AG04449 (cell line): ENCODE measurements at places on chromosomes 3 and 15.
A peak's percentile ranks its signal among the peaks of the same experiment; 100 is the strongest.

DNA sequence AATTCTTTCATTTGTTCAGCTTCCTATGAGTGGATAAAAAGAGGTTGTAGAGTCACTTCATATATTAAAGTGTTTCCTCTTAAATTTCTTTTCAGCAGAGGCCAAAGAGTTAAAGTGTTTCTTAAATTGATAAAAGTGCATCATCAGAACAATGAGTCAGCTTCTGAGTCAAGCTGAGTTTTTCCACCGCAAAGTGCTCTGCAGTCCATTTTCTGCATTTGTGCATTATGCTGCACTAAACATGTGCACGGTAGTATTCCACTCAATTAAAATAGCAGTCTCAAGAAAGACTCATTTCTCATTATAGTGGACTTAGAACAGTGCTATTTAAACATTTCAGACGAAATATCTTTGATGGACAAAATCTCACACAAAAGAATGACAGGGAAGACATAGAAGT, 152.0 kb downstream of the ZBBX start:
- no peak for DNase-seq

DNA sequence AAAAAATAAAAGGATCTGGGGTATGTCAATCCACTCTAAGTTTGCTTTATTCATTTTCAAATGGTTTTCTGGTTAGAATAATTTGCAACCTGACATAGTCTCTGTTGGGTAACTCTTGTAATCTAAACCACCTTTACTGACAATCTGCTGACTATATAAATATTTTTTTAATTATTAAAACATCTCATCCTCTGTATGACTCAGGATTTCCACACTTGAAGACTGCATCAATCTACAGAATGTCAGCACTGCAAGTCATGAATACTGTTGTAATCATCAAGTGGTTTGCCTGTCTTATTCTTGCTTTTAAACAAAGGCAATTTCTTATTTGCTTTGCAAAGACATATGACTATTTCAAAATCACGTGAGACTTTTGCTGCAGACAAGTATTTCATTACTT, 42.1 kb downstream of the VGLL3 start:
- DNase-seq: no peak

GRCh38 chr15:65409036-65409631, 13.6 kb downstream of the IGDCC4 start:
- DNase-seq: peak; percentile 89

DNA sequence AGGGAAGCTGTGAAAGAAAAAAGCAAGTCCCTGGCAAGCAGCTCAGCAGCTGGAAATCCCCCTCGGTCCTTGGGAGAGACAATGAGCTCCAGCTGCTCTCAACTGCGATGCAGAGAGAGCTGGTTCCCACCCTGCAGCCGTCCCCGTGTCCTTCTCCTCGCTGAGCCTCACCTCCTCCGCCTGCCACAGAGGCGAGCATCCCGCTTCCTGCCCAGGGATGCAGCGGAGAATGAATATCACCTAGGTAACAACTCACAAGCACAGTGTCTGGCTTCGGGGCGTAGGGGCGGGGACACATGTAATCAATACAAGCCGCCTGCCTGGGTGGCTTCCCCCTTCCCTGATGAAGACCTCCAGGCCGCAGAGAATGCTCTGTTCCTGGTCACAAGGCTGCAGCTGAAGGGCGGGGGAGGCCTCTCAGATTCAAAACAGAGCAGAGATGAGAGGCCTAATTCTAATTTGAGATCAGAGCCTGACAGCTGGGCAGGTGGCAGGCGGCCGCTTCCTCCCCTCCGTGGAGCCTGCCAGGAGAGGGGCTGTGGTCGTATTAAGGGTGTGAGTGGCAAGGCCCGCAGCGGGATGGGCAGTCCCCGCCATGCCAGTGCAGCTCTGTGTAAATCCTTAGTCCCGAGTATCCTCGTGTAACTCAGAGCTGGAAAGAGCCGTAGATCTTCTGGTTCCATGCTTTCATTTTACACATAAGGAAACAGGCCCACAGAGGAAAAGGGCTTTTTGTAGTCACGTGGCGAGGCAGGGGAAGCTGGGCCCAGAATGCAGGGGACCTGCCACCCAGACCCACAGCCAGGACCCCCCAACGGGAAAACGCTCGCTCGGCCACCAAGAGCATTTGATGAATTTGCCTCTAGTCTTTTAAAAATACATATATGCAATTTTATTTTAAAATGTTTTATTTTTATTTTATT, 24.3 kb downstream of the ZDHHC19 start:
- DNase-seq: no peak

- DNase-seq: no peak
Measured at GRCh38 chr3:15198686-15199085, 7.4 kb upstream of the CAPN7 start.

GRCh38 chr15:66862940-66863335, 160.9 kb downstream of the SMAD6 start:
- DNase-seq: peak; percentile 38

DNA sequence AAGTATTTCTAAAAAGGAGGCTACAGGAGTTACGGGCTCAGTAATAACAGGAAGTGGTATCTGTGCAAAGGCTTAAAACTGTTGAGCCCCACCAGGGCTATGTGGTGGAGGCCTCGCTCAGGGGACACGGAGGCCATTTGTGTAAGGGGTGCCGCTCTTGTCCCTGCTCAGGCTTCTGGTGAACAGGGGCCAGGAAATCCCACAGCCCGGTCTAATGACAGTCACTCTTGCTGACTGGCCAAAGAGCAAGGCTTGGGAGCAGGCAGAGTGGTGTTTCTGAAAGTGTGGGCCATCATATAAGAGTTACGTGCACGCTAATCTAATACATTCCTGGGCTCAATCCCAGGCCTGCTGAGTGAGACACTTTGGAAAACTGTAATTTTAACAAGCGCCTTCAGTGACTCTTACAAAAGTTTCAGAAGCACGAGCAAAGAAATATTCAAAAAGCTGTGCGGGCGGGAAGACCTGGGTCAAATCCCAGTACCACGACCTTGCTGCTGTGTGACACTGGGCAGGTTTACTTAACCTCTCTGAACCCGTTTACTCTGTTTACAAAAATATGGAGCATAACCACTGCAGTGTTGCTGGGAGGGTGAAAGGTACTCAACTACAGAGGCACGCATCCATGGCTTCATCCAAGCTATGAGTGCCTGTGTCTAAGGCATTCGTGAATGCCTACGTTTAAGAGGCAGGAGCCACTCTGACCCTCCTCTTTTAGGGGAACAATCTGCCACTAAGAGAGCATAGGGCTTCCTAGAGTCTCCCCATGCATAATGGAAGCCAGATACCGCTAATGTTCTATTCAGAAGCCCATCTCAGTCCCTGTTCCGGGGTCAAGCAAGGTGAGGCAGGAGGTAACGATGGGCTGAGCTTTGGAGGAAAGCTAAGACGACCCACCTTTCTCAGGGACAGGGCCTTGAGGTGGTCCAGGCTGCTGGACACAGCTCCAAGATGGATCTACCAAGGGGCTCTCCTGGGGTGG, 2.0 kb downstream of the ATP10A start:
- no peak for DNase-seq

DNA sequence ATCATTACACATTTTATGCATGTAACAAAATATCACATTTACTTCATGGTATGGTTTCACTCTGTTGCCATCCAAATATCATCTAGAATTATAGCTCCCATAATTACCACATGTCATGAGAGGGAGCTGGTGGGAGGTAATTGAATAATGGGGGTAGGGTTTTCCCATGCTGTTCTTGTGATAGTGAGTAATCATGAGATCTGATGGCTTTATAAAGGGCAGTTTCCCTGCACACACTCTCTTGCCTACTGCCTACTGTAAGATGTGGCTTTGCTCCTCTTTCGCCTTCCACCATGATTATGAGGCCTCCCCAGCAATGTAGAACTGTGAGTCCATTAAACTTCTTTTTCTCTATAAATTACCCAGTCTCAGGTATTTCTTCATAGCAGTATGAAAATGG, 123.4 kb downstream of the SATB1 start:
- DNase-seq: no peak

GRCh38 chr15:89349206-89349558, 14.6 kb upstream of the POLG start:
- DNase-seq: no peak

DNA sequence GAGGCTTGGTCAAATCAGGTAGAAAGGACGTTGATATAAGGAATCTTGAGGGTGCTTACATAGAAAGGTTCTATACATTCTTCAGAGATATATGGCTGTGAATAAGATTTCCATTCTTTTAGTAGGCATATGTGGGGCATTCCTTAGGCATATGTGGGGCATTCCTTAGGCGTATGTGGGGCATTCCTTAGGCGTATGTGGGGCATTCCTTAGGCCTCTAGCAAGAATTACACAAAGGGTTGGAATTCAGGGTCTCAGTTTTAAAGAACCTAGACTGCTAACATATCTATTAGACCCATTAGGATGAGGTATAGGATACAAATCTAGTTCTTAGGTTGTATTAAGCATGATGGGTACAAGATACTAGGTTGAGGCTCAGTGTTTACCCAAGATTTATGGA, 607.8 kb downstream of the SI start:
- DNase-seq: no peak

DNA sequence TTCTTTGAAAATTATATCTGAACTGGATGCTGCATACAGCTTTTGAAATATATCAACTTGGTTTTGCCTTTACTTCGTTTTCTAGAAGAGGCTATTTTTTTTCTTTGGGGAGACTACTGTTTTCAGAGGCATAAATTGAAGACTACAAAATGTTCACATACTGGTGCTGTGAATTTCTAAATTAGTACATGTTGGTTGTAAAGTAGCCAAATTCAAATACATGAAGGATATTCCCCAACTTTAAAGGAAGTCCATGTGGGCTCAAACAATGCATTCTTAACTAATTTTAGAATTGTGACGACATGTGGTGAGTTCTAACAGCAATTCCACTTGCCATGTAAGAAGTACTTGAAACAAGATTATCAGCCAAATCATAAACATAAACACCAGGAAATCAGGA, 295.7 kb downstream of the TUSC7 start:
- DNase-seq: no peak

- no peak for DNase-seq
Measured at GRCh38 chr3:59442046-59442445, 392.2 kb upstream of the CFAP20DC start.

DNA sequence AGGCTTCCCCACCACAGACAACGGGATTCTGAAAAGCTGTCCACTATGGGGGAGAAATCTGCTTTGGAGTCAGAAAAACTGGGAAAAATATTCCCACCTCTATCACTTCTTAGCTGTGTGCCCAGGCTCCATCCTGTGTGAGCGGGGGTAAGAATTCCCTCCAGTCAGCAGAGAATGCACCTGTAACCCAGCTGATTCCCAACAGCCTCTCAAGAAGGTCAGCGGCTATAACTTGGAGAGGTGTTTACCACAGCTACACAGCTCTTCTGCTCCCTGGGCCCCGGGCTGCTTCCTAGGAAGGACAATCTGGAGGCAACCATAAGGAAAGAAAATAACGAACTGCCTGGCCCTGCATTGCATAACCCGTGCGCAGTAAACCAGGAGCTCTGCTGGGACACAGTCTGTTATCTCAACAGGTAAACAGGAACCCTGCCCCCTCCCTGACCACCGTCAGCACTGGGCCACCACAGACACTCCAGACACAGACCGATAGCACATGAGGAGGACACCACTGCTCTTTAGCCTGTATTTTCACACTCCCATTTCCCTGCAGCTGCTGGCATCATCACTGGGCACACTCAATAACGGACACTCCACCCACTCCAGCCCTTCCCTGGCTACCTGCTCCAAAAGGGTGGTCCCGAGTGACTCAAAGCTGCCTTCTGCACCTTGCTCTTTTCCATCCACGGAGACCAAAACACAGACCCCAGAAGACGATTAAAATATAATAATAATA, 2.1 kb downstream of the RAB43 start:
- no peak for DNase-seq

DNA sequence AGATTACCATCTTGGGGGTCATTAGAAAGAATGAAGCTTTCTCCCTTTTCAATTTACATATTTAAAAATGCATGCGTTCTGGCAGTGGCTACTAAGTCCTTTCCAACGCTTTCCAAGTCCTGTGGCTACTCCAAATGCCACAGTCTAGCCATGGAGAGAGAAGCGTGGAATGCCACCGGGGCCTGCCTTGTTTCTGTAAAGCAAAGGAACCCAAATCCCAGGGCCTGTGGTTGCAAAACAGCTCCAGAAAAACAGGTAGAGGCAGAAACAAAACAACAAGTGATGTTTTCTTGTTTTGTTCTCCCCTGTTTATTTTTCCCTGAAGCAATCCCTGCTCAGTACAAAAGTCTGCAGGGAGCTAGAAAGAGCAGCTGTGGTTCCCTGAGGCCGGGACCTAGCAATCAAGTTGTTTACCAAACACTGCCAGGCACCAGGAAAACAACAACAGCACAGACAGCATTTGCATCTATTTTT, 85.5 kb downstream of the FOXP1 start:
- DNase-seq: no peak

- DNase-seq: no peak
Measured at GRCh38 chr3:186264608-186265400, 97.2 kb downstream of the DGKG start.

DNA sequence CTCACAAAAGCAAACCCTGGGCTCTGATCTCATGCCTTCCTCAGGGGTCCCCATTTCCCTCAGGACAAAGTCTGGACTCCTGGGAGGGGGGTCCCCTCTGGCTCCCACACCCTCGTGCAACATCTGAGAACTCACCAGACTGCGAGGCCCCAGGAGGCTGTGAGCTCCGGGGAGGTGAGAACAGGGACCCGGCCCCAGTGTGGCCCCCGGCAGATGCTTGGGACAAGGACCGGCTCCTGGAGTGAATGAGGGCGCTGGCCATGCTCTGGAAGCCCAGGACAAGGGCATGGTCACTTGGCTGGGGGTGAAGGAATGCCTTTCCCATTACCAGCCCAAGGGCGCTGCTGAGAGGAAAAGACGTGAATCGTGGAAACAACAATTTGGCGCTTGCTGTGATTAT, 48.0 kb downstream of the LINGO1 start:
- no peak for DNase-seq

DNA sequence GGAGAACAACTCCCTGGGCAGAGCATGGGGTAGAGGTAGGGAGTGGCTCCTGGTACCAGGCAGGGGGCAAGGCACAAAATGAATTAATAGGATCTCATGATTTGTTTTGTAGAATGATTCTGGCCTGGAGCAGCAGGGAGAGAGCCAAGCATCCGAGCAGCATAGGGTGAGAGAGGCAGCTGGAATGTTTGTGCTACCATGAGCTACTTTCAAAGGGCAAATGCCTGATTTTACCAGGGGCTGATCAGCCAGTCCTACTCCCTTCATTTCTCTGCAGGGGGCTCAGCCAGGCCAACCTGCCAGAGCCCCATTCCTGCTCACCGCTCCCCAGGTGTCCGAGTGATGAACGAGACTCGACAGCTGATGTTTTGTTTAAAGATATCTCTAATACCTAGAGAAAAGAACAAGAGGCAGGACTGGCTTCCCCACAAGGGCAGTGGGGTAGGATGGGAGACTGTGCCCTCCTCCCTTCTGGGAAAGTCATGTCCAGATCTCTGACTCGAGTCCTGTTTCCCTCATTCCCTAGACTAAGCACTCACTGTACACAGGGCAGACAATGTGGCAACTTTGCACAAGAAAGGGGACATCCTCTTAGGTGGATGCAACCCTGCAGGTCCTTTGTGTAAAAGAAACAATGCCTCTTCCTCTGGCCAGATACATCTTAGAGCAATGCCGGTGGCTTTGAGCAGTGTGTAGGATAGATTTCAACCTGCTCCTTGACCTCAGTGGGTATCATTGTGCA, 12.9 kb downstream of the DUOX2 start:
- DNase-seq: no peak
